ENCODE measurements at places on chromosomes 16 and 17. TPM values are rescaled to one million over a fixed set of nuclear protein-coding genes. Genes with fewer than 3 reads are reported as not detected.

GRCh38 chr17:1548032-1548431 lies 14.6 kb downstream of the PITPNA start:
- no peak for DNase-seq

GRCh38 chr17:79696610-79696982 lies 34.1 kb upstream of the ENPP7 start:
- no peak for DNase-seq

DNA sequence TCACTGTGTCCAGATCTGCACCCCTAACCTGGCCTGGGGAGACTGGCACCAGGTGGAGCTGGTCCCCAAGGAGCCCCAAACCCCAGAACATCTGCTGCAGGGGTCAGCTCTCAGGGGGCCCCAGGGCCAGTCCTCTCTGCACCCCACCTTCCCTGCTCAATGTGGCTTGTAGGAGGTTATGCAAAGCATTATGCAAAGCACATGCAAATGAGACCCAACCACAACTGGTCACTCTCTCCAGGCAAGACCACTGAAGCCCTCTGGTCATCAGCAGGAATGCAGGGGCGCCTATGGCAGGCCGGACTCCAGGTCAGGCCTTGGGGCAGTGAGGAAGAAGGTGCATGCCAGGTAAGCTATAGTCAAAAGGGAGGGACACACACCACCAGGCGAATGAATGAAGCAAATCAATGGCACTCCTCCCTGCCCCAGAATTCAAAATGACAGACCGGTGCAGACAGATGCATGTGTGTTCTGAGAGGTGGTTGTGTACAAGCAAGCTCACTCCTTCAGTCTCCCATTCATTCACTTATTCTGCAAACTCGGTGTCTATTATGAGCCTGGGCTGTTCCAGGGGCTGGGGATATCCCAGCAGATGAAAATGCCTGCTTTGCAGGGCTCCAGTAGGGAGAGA lies 48.0 kb downstream of the TMEM235 start:
- no peak for DNase-seq

DNA sequence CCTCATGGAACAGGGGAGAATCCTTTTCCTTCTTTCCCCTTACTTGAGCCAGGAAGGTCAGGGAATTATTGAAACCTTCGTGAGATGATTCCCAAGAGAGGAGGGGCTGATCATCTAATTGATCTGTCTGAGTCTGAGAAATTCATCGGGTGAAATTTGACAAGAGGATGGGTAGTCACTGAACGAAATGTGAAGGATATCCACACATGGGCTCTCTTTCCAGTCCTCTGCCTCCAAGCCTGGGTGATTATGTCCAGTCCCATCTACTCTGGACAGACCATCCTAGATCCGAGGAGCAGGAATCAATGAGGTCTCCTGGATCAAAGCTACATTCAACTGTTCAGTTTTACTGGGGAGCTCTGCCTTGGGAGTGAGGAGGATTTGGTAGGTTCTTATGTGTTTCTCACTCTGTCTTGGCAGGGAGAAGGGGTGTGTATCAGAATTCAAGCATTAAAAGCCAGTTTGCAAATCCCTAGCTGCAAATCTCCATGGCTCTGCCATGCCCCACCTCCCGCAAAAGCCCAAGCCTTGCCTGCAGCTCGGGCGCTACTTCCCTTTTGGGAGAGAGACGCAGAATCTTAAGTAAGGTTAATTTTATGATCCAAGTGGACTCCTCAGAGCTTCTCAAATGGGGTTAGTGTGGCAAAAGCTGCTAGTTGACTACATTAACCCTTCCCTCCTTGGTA lies 47.1 kb upstream of the TEKT3 start:
- no peak for DNase-seq

- no peak for DNase-seq
Observed at GRCh38 chr16:9953908-9954570, 228.2 kb downstream of the GRIN2A start.

DNA sequence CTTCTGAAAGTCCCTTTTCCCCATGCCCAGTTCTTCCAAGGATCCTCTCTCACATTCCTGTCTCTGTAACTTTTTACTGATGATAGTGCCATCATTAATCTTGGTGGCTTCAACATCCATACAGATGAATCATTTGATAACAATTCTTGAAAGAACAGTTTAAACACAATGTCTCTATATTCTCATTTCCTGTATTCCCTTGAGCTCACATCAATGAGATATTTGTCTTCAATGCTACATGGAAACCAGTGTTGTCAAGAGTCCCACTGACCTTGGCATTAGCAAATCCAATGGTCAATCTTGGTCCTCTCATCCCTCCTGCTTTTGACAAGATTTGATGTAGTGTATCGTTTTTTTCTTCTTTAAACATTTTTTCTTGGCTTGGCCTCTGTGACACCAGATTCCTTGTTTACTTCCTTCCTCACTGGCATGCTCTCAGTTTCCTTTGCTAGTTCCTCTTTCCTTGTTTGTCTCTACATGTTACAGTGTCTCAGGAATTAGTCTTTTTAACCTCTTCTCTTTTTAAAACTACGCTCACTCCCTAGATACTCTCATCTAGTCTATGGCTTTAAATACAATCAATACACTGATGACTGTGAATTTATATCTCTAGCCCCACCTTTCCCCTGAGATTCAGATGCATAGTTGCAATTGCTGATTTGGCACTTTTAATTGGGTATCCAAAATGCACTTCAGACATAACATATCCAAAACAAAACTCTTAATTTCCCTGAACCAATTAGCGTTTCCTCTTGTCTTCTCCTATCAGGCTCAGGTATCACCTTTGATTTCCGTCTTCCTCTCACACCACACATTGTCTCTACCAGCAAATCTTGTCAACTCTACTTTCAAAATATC lies 134.0 kb downstream of the MYO1D start:
- no peak for DNase-seq

GRCh38 chr17:6461246-6461645 lies 17.0 kb downstream of the PIMREG start:
- no peak for DNase-seq

- DNase-seq = no peak
Observed at GRCh38 chr17:39739885-39740356, 2.2 kb downstream of the GRB7 start.

GRCh38 chr16:57283214-57283958 lies 1.1 kb downstream of the PLLP start:
- no peak for DNase-seq

DNA sequence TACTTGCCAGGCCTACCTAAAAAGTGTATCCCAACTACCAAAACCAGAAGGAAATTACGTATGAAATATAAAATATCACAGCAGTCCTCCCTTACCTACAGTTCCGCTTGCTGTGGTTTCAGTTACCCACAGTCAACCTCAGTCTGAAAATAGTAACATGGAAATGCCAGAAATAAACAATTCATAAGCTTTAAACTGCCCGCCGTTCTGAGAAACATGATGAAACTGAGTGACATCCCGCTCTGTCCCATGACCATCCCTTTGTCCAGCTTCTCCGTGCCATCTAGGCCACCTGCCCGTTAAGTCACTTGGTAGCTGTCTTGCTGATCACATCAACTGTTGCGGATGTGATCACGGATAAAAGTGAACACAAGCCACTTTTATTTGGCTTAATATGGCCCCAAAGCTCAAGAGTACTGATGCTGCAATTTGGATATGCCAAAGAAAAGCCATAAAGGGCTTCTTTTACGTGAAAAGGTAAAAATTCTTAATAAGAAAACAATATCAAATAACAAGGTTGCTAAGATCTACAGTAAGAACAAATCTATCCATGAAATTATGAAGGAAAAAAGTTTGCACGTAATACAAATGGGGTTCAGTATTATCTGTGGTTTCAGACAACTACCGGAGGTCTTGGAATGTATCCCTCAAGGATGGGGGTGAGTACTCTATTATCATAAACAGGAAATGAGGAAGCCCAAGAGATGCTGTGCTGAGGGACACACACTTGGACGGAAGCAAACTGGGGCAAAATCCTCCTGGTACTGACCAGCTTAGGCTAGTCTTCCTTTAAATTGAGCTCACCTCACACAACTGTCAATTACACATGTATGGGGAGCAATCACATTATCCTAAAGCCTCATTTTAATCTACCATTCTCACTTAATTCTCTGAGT lies 8.2 kb downstream of the USP22 start:
- peak; percentile 38 for DNase-seq

DNA sequence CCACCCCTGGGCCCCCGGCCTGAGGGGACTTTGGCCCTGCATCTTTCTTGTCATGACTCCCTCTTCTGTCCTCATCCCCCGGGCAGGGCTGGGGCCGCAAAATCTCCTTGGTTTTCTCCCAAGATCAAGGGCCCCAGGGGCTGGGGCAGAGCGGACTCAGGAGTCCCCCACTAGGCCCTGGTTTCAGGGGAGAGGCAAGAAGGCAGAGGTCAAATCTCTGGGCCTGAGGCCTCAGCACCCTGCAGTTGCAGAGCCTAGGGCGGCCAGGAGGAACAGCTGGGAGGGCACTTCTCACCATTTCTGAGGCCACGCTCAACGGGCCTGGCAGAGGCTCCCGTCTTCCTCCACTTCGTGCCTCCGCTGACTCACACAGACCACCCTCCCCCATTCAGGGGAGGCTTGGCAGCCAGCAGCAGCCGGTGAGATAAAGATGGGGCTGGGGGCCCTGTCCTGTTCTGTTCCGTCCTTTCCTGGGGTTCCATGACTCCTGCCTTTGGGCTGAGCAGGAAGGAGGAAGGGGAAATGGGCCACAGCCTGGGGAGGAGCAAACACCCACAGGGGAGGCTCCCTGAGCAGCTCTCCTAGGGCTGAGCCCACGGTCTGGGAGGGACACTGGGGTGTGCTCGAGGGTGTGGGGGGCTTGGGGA lies 12.4 kb downstream of the ZSCAN10 start:
- no peak for DNase-seq

DNA sequence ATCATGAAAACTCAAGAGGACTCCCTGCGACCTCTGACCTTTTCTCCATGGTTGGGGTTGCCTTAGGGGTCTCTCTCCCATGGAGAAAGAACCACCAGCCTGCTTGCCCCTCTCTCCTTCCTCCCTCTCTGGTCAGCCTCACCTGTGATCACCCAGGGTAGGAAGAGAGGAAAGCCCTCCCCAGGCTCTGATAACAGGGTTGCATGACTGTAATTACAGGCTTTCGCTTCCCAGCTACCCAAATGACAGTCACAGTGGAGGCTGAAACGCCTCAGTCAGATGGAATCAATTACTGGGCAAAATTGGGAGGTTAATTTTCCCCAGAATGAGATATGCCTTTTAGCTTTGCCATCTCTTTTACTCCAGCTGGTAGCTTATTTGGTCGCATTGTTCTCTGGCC lies 265.8 kb upstream of the SOX9 start:
- no peak for DNase-seq

DNA sequence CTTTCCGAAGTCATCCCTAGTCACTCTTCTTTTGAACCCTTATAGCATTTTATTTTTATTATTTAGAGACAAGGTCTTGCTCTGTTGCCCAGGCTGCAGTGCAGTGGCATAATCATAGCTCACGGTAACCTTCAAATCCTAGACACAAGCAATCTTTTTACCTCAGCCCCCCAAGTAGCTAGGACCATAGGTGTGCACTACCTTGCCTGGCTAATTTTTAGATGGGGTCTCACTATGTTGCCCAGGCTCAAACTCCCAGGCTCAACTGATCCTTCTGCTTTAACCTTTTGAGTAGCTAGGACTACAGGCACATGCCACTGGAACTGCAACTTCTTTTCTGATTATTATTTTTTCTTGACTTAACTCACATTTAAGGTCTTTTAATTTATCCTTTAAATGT lies 33.0 kb upstream of the TMEM97 start:
- DNase-seq = no peak

DNA sequence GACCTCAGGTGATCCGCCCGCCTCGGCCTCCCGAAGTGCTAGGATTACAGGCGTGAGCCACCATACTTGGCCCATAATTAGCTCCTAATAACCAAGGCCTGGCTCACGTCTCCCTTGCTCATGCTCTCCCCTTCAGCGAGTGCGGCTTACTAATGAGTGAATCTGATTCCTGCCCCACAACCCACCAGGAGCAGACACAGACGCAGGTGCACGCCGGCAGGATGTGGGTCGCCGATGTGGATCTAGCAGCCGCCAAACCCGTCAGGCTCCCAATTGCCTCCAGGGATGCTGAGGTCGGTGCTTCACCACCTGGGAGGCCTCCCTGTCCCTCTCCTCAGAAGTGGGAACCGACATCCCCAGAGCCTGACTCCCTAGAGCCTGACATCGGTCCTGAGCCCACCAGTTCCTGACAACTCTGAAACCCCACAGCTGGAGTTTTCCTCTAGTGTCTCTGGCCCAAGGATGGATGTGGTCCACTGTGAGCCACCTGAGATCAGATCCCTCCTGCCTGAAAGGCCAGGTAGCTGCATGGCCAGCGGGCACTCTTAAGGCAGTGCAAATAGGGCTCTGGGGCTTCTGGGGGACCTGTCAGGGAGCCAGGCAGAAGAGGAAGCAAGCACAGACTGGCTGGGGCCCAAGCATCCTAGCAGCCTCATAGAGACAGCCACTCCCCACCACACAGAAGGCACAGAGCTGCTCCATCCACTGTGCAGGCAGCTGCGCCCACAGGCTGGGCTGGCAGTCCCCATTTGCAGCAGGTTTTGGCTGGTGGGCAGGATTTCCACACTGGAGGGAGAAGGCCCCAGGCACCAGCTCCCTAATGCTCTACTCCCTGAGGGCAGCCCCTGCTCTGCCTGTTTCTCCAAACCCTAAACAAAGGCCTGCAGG lies 10.8 kb downstream of the EXOC7 start:
- no peak for DNase-seq

GRCh38 chr17:38464723-38465390 lies 36.6 kb downstream of the ARHGAP23 start:
- no peak for DNase-seq

- DNase-seq = no peak
Observed at GRCh38 chr16:80280557-80280956, 260.2 kb upstream of the DYNLRB2 start.

DNA sequence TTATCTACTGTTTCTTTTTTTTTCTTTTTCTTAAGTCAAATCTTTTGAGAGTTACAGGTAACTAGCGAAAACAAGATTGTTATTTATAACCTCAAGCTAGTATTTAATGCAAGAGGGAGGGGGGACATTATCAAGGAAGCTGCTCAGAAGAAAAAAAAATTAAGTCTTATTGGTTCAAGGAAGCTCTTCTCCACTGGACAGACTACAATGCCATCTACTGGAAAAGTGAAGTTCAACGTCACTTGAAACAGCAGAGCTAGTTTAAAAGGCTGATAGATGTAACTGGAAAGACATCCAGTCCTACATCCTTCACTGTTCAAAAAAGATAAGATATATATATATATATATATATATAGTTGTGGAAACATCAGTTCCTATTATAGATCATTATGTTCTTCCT lies 418.0 kb upstream of the PSMD7 start:
- DNase-seq = peak; percentile 3

- no peak for DNase-seq
Observed at GRCh38 chr17:36142806-36143205, 33.6 kb downstream of the TBC1D3B start.

DNA sequence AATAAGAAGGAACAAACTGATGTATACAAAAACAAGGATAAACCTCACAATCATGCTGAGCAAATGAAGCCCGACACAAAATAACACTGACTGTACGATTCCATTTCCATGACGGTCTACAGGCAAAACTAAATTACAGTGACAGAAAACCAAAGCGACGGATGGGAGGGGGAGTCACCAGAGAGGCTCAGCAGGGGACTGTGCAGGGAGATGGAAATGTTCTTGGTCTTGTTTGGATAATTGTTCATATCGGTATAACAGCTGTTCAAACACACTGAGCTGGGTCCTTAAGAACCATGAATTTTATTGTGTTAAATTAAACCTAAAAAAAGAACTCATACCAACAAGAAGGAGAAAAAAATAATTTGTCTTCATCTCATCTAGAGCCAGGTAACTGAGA lies 97.8 kb downstream of the NXN start:
- no peak for DNase-seq

The MEFV gene
- 0.10 TPM for total RNA-seq

The IL17C gene
- total RNA-seq = not detected

The FBXW10 gene
- not detected for total RNA-seq
